ENCODE measurements at places on chromosomes 6 and 20.

GRCh38 chr6:82890240-82890639, 175.4 kb downstream of the UBE3D start:
- no peak for DNase-seq

GRCh38 chr6:136031982-136032381, 180.5 kb downstream of the PDE7B start:
- no peak for DNase-seq

DNA sequence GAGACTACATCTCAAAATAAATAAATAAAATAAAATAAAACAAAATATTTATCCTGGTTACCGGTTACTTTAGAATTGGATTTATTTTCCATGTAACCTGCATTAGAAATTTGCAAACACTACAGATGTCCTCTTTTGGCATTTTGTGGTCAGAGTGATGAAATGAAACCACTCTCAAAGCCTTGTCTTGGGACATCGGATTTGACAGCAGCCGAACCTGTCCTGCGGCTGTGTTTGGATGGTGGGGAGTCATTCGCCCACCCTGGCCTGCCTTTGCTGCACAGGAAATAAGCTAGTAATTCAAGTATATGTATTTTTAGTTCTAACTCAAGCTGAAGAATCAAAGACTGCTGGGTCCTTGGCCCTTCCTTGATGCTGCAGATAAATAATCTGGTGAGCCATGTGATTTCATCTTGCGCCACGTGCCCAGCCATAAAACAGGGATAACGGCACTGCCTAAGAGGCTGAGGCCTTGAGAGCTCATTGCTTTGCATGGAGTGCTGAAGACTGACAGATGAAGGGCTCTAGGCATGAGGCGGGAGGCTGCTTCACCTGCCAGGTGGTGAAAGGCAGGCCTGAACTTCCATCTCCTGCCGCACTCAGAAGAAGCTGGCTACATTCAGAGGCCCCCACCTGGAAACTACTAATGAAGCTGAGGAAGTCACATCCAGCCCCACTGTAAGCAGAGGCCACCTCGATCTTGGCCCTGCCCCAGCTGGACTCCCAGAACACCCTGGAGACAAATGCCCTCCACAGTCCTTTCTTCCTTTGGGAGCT, 76.9 kb downstream of the NOL4L start:
- no peak for DNase-seq

DNA sequence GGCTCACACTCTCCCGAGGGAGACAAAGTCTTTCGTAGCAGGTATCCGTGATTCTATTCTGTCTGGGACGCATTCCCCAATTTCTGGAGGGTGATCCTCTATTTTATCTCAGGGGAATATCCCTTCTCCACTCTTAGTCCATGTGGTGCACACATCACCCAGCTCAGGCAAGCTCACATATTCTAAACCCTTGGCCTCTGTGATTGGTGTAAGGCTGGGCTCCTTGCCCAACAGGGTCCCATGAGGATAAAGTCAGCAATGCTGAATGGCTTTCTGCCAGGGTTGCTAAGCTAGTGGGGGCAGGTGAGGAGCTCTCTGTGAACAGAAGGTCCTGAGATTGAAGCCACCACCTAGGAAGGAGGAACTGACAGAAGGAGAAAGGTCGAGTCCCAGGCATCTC, 137.2 kb downstream of the CDH26 start:
- DNase-seq = no peak

- no peak for DNase-seq
Observed at GRCh38 chr6:168145747-168146596, 67.0 kb upstream of the FRMD1 start.

- no peak for DNase-seq
Observed at GRCh38 chr20:25284131-25284601, 36.3 kb downstream of the PYGB start.

DNA sequence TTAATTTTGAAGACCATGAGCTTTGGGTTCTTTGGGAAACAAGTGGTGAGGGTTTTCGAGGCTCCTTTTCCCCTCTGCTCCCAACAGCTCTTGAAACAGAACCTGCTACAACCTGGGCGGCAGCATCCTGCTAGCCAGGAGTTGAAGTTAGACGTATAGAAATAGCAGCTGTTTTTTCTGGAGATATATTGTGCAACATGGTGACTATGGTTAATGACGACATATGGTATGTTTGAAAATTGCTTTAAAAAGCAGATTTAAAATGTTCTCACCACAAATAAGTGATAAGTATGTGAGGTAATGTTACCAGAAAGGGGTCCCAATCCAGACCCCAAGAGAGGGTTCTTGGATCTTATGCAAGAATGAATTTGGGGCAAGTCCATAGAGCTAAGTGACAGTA, 138.9 kb downstream of the PDE7B start:
- no peak for DNase-seq

- no peak for DNase-seq
Observed at GRCh38 chr6:22827760-22828159, 258.4 kb downstream of the HDGFL1 start.

GRCh38 chr6:14622085-14622484, 504.5 kb downstream of the CD83 start:
- no peak for DNase-seq

DNA sequence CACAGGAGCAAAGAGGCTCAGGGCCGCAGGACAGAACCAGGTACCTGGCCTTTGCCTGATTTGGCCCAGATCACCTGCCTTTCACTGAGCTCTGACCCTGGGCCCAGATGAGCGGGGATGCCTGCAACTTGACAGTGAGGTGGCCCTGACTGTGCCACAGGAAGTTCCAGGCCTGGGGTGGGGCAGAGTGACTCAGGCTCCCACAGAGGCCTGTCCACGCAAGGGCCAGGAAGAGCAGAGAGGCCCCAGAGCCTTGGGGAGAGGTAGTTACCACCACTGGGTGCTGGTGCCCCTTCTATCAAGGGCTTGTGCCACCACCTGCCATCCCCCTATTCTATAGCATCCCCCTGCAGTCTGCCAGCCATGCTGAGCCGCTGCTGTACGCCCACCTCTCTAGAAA, 4.1 kb upstream of the NOL4L start:
- no peak for DNase-seq

- no peak for DNase-seq
Observed at GRCh38 chr20:15967334-15967733, 605.9 kb downstream of the KIF16B start.

DNA sequence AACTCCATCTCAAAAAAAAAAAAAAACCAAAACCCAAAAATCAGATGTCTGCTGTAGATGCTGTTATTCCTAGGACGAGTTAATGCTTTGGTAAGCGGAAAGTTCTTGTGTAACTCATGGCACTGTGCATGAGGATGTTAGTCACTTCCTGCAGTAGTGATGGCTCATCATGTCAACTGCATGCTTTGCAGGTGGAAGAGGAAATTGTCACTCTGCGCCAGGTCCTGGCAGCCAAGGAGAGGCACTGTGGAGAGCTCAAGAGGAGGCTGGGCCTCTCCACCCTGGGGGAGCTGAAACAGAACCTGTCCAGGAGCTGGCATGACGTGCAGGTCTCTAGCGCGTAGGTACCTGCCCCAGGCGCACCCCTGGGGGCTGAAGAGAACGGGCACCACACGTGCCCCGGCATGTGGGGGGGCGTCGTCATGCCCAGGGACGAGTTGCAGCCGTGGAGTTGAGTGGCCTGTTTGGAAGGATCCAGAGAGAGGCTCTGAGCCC, 8.5 kb downstream of the TPD52L2 start:
- peak; percentile 38 for DNase-seq

DNA sequence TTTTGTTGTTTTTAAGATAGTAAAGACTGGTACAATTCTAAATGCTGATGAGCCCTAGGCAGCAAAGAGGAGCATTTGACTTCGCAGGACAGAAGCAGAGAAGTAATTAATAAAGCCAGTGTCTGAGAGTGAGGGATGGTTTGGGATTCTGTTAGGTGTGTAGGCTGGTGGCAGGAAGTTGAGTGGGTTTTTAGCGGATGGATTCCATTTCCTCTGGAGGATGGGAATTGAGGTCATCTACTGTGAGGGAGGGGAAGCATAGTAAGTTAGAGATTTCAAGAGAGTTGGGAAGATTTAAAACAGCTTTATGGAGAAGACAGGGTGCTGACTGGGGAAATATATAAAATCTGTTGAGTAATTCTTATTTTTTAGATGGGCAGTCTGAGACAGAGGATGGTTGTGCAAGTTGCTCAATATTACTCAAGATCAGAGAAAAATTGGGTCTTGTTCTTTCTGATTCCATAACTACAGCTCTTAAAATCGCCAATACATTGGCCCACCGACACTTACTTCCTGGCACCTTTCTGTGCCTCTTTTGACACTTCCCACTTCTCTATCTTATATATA, 48.8 kb downstream of the PRL start:
- no peak for DNase-seq

GRCh38 chr6:90472716-90473115, 114.2 kb downstream of the MAP3K7 start:
- DNase-seq = peak; percentile 76

- no peak for DNase-seq
Observed at GRCh38 chr6:159862103-159862502, 28.7 kb upstream of the MAS1 start.

DNA sequence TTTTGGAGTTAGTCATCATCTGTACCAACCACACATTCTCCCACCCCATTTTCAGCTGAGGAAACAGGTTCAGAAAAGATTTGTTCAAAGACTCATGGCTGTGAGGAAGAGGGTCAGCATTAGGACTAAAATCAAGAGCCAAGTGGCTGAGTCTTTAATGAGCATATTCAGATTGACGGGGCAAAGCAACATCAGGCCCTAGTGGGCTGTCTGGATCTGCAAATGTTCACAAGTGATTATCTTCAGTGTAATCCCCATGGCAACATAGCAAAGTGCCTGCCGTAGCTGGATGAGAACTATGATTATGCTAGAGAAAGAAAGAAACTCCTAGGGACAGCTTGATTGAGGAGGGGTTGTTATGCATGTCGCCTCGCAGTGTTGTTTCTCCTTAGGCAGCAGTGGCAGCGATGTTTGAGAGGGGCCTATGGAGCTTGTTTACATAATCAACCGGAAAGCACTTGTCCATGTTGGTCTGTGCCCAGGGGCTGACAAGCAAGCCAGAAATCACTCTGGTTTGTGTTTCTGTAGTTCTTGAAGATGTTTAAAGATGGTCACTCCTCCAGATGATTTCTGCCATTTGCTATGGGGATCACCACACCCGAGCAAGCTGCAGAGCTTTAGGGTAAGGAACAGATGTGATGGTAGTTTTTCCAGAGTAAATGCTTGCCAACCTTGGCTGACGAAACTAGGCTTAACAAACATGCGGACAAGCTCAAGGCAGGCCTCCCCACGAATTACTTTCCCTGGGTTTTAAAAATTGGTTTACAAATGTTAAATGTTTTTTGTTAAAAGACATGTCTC, 124.3 kb upstream of the MLIP start:
- DNase-seq = no peak

DNA sequence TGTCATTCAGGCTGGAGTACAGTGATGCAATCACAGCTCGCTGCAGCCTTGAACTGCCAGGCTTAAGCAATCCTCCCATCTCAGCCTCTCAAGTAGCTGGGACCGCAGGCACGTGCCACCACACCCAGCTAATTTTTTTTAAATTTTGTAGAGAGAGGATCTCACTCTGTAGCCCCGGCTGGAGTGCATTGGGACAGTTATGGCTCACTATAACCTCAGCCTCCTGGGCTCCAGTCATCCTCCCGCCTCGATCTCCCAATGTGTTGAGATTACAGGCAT, 86.5 kb downstream of the SERAC1 start:
- DNase-seq = no peak

DNA sequence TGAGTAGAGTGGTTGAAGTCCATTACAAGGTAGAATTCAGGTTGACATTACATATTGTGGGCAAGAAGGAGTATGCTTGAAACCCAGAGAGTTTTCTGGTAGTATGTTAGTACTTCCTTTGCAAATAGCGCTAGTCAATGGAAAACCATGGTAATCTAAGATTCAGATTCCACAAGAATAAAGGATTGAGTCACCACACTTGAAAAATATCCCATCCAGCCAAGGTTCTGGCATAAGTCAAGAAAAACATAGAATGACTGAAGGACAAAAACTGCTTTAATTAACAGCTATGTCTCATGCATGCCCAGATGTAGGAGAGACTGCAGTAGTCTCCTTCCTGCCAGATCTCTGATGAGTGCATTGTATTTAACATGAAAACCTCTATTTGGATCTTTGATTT, 469.8 kb downstream of the BMP2 start:
- DNase-seq = no peak

DNA sequence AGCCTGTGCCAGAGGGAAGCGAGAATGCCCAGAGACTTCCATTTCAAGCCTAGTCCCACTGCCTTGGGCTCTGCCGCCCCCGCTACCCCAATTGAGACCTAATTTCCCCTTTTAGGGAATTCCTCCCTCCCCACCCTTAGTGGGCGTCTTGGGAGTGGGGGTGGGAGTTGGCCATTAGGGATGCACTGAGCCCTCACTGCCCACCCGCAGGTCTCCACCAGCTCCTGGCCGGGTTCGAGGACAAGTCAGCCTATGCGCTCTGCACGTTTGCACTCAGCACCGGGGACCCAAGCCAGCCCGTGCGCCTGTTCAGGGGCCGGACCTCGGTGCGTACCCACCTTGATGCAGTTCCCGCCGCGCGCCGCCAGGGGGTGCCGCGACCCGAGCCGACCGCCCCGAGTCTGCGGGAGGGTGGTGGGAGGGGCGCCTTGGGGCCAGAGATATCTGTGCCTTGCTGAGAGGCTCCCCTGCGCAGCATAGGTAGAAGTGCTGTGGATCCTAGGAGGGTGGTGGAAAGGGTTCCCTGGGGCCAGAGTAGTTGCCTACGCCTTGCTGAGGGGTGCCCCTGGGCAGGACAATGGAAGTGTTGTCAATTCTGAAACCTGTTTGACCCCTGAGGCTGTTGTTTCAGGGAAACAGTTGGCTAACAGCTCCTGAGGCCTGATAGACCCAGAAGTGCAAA, 9.2 kb downstream of the ITPA start:
- DNase-seq = peak; percentile 79

GRCh38 chr6:63805808-63806572, 170.4 kb downstream of the PHF3 start:
- DNase-seq = no peak

- peak; percentile 62 for DNase-seq
Observed at GRCh38 chr6:134436281-134436815, 118.4 kb upstream of the SGK1 start.

DNA sequence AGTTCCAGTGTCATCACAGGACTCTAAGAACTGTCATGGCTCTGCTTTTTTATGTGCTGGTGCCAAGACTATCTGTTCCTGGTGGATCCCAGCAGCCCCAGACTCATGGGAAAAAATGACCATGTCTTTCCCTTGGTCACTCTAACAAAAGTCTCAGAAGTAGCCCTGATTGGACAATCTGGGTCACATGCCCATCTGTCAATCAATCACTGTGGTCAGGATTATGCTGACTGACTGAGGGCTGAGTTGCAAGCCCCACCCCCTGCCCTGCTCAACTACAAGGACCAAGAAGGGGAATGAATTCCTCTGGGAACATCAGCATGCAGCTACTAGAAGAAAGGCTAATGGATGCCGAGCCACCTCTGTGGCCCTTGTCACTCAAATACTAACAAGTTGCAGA, 91.6 kb downstream of the EDN3 start:
- DNase-seq = no peak

- no peak for DNase-seq
Observed at GRCh38 chr20:38200646-38201045, 35.6 kb upstream of the TGM2 start.

- no peak for DNase-seq
Observed at GRCh38 chr6:90253631-90254030, 43.0 kb downstream of the BACH2 start.

All from activated CD8-positive, alpha-beta T cell treated with anti-CD3 and anti-CD28 coated beads, Interleukin-2, amount 10 ng/mL, durations not matched to agents 7 days and 5 days (primary cell).